ENCODE measurements at places on chromosomes 4 and X. TPM values are rescaled to one million over a fixed set of nuclear protein-coding genes. Genes with fewer than 3 reads are reported as not detected.

AKAP14 gene
- total RNA-seq = not detected

MAGEA9B gene
- not detected for total RNA-seq

CORIN gene
- 0.88 TPM for total RNA-seq

PPP1R2C gene
- not detected for total RNA-seq

NCAPG gene
- total RNA-seq = 4.0 TPM

GABRQ gene
- total RNA-seq = not detected

CENPVL2 gene
- not detected for total RNA-seq

Measured in osteoblast (primary cell).